ENCODE measurements at places on chromosomes 7 and 10.

DNA sequence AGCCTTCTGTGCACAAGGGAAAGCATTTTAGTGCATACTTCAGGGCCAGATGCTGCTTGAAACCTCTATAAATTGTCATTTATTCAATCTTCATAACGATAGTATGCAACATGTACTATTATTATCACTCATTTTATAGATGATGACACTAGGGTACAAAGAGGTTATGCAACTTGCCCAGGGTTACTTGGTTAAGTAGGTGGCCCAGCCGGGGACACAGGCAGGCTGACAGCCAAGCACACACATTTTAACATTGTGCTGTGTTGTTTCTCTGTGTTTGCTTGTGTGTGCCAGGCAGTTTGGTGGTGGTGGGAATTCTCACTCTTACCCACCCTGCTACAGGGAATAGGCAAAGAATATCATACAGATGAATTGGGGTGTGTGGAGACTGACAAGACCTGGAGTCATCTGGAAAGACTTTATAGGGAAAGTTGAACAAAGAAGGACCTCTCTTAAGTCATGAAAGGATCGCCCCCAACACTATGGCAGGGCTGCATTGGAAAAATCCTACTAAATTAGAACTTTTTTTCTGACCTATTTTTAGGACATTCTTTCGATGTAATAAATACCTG, 98.9 kb downstream of the MKX start:
- DNase-seq = no peak

GRCh38 chr7:2166625-2167280, 66.0 kb downstream of the MAD1L1 start:
- DNase-seq = no peak

DNA sequence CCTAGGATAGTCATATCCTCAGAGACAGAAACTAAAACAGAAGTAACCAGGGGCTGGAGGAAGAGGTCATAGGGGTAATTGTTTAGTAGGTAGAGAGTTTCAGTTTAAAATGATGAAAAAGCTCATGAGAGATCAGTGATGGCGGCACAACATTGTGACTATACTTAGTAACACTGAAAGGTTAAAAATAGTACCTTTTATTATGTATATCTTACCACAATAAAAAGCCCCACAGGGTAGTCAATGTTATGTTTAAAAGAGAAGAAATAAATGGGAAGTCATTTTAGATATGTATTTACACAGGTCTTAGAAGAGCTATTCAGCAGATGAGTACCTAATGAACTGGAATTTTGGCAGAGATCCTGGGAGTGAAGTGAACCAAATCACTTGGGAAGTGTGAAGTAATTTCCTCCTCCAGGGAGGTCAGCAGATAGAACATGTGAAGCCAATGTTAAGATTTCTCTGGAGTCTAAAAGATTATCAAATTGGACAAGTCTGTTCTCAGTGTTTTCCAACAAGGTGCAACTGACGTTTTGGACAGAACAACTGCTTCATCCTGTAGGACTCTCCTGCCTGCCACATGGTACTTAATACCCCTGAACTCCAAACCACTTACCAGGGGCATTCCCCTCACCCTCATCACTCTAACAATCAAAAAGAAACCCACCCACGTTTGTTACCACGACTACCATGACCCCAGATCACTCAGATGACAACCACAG, 6.4 kb downstream of the CDCA7L start:
- peak; percentile 79 for DNase-seq

GRCh38 chr10:103013416-103013815, 95.3 kb downstream of the CNNM2 start:
- DNase-seq = peak; percentile 2

DNA sequence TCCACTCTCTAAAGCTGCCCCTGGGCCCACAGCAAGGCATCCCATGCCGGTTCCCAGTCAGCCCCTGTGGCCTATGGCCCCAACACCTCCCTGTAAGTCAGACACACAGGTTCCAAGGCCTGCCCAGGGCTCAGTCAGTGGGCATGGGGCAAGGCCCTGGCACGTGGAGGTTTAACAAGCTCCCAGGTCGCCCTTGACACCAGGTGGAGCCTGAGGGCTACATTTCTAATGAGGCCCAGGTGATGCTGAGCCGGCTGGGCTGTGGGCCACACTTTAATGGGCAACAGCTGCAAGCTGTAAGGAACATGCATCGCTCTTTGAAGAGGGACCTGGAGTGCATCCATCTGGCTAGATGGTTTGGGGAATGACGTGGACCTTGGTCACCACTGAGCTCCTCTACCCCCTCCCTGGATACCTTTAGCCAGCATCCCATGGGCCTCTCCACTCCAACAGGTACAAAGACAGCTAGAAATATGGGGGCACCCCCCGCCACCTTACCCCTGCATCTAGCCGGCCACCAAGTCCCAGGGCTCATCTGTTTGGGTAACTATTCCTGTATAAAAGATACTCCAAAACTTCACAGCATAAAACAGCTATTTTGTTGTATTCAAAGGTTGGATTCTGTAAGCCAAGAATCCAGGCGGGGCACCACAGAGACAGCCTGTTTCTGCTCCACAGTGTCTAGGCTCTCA, 122.5 kb downstream of the OAT start:
- DNase-seq = peak; percentile 50

GRCh38 chr10:43197834-43198681, 59.8 kb downstream of the CSGALNACT2 start:
- no peak for DNase-seq

- DNase-seq = no peak
Observed at GRCh38 chr7:151820491-151821105, 56.3 kb downstream of the PRKAG2 start.

DNA sequence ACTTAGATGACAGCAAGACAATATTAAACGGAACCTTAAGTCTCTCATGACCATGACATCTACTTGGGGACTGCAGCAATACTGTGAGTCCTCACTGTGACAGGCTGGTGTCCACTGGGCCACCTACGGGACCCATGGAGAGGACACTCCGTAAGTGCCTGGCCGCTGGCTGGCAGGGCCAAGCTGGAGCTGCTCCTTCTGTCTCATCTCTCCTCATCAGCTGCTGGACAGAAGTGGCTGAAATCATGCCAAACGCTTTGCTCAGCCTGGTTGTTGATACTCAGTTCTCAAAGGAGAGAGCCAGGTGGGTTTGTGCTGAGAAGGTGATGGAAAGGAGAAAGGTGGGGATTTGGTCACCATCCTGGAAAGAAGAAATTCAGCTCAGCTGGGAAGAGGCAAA, 33.3 kb downstream of the AFAP1L2 start:
- DNase-seq = no peak

- no peak for DNase-seq
Observed at GRCh38 chr7:110620110-110620735, 470.7 kb upstream of the LRRN3 start.

DNA sequence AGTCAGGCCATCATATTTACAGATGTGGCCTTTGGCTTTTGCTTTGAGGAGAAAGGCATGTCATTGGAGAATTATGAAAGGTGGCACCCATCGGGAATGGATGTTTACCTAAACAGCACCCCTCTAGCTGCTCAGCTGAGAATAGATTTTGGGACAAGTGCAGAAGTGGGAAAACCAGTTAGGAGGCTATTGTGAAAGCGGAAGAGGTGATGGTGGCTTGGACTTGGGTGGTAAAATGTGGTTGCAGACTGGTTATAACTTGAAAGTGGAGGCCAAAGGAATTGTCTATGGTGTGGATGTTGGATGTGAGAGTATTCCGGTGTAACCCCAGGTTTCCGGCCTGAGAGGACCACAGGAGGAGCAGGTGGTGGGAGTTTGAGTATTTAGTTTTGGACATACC, 5.2 kb upstream of the SLC12A9 start:
- no peak for DNase-seq

GRCh38 chr10:19638896-19639233, 177.4 kb upstream of the PLXDC2 start:
- no peak for DNase-seq

- no peak for DNase-seq
Observed at GRCh38 chr10:111944331-111944730, 239.2 kb downstream of the GPAM start.

DNA sequence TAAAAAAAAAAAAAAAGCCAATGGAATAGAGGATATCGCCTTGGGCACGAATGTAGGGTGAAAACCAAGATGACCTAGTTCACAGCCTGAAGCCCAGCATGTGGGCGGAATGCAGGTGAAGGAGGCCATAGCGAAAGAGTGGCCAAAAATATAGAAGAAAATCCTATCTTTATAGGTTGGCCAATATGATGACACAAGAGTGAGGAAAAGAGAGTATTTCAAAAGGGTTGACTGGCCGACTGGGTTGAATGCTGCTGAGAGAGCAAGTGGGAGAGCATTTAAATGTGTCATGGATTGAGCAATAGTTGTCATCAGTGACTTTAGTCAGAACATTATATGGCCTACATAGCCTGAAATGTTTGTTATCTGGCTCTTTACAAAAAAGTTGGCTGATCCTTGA, 17.2 kb upstream of the GLI3 start:
- DNase-seq = no peak

GRCh38 chr7:128831994-128832879, 2.0 kb downstream of the FLNC start:
- peak; percentile 52 for DNase-seq

- DNase-seq = no peak
Observed at GRCh38 chr10:60406182-60406581, 16.5 kb upstream of the ANK3 start.

- no peak for DNase-seq
Observed at GRCh38 chr7:1457949-1458682, 1.2 kb downstream of the MICALL2 start.

DNA sequence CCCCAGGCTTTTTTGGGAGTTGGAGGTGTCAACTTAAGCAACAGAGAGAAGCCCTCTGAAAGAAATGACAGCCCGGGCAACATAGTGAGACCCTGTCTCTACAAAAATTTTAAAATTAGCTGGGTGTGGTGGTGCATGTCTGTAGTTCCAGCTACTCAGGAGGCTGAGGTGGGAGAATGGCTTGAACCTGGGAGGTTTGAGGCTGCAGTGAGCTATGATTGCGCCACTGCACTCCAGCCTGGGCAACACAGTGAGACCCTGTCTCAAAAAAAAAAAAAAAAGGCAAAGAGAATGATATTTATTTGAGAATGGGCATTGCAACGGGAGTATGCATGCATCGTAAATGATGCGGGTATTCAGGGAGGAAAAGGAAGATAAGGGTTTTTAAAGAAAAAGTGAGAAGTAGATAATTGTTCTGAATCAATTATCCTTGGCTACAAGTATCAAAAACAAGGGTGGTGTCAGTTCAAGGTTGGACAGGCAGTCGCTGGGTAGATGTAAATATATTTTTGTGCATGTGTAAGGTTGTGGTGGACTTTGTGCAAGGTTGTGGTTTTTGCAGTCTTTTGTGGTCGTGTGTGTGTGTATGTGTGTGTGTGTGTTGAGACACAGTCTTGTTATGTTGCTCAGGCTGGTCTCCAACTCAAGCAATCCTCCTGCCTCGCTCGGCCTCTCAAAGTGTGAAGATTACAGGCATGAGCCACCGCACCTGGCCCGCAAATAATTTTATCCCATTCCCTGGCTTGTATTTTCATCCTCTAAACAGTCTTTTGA, 65.6 kb downstream of the COL26A1 start:
- DNase-seq = no peak

GRCh38 chr10:60654813-60655464, 123.3 kb upstream of the CDK1 start:
- no peak for DNase-seq

DNA sequence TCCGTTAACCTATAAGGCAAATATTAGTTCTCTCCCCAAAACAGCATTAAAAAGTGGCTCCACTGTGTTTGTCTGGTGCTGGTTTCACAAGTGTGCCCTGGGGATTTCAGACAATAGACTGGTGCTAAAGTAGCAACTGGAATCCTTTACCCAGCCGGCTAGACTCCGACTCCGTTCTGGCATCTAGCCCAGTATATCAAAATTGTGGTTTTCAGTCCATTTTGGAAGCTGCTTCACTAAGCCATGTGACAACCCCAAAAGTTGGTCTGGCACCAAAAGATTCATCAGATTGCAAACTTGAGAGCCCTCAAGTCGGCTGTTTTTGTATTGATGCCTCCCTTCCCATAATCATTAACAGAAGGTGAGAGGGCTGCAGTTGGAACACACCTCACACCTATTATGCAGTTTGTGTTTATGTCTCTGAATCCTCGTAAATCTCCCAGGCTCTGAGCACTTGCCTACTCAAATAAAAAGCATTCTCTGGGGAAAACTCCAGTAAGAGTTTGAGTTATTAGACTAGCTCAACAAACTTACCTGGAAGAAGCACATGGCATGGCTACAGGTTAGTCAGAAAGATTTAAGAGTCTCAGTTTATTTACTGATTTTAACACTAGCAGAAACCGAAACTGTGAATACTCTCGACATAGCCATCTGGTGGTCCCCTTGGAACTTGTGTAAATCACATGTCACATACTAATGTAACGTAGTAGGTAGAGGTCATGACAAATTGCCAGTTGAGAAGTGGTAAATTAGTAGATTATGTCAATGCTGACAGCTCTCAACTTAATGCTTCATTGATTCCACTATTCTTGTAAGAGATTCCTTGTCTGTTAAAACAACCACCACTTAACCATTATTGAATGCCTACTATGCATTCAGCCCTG, 14.8 kb upstream of the WNT16 start:
- DNase-seq = peak; percentile 100

GRCh38 chr10:125068406-125068805, 92.0 kb downstream of the CTBP2 start:
- no peak for DNase-seq

DNA sequence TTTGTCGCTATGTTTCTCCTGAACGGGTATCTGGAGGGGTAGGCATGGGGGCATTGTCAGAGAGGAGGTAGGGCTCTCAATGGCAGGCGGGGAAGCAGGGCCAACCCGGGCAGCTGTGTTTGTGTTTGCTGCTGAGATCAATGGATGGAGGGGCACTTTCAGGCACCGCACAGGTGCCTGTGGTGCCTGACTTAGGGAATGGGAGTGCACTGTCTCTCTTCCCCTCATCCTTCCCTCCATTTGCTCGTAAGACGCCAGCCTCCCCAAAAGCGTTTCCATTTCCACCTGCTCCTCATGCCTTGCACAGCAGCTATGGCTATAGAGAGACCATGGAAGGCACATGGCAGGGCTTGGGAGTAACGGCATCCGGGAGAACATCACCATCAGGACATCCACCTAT, 615.9 kb upstream of the FOXK1 start:
- no peak for DNase-seq

GRCh38 chr7:95190515-95190914, 133.8 kb downstream of the PON1 start:
- no peak for DNase-seq

GRCh38 chr7:43834463-43835251, 34.7 kb downstream of the MRPS24 start:
- peak; percentile 31 for DNase-seq

GRCh38 chr7:125074141-125074540, 144.5 kb upstream of the POT1 start:
- no peak for DNase-seq

DNA sequence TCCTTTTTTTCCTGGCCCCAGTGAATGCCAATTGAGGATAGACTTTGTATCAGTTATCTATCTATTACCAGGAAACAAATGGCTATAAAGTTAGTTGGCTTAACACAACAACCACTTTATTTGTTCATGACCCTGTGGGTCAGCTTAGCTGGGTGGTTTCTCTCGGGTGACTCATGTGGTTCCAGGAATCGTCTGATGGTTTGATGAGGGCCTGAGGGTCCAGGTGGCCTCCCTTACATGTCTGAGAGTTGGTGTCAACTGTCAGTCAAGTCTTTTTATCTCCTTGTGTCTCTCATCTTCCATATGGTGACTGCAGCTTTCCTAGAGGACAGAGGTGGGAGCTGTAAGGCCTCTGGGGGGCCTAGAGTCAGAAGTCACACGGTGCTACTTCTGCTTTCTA, 15.3 kb upstream of the MAPK8 start:
- DNase-seq = no peak

Data from DMS79 treated with DMSO at 0.1 percent for 48 hours (cell line).